Caudate nucleus (tissue), 63 donors: ENCODE measurements at places on chromosomes 16 and 17.
A peak's percentile ranks its signal among the peaks of the same experiment; 100 is the strongest.

DNA sequence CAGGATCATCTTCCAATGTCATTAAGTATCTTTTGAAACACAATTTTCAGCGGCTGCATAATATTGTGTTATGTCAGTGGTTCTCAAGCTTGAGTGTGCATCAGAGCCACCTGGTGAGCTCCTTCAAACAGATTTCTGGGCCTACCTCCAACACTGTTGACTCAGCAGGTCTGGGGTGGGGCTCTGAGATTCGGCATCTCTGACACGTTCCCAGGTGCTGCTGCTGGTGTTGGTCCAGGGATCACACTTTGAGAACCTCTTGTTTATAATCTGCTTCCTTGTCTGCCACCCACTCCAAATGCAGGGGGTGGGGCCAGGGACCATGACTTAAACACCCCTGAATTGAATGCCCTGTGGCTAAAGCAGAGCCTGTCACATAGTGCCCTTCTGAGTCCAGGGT, 73.8 kb upstream of the HNF1B start:
- no peak for DNase-seq

GRCh38 chr16:48318630-48319029, 66.6 kb downstream of the SIAH1 start:
- peak; percentile 37 for DNase-seq

DNA sequence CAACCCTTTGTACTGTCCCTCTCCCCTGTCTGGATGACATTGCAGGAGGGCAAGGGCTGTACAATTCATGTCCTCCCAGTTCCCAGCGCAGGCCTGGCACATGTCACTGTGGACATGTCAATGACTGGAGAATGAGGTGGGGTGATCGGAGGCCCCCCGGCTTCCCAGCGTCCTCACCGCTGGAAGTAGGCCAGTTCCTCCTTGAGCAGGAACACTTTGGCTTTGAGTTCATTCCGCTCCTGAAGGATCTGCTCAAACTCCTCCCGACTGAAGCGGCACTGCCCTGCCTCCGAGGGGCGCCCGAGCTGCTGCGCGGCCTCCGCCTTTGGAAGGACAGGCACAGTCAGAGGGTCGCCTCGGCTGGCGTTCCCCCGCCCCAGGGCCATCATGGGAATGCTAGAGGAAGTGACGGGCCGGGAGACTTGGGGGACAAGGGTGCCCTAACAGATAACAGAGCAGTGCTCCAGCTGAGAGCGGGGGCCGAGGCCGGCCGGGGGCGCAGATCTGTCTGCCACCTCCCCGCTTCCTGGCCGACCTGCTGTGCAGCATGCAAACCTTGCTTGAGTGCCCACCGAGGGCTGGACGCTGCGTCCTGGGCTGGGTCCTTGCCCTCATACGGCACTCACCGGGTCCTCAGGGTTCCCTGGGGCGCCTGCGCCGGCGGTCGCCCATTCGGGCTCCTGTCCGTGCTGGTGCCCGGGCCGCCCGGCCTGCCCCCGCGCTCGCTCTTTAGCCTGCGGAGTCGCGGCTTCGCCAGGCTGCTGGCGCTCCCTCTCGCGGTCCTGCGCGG, 1.3 kb downstream of the RILP start:
- DNase-seq: no peak

DNA sequence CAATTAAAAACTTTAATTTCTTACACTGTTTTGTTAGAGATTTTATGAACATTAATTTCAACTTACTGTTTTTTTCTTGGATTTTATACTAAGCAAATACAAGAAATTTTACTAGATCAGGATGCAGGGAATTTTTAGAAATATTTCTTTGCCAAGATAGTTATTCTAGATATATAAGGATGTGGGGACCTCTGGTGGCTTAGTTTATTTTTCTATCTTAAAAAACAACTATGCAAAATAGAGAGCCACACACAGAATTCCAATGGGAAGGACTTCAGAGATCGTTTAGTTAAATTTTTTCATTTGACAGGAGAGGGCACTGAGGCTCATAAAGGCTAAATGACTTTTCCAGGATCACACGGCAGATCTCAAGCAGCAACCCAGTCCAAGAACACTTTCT, 23.0 kb upstream of the CAPNS2 start:
- no peak for DNase-seq

DNA sequence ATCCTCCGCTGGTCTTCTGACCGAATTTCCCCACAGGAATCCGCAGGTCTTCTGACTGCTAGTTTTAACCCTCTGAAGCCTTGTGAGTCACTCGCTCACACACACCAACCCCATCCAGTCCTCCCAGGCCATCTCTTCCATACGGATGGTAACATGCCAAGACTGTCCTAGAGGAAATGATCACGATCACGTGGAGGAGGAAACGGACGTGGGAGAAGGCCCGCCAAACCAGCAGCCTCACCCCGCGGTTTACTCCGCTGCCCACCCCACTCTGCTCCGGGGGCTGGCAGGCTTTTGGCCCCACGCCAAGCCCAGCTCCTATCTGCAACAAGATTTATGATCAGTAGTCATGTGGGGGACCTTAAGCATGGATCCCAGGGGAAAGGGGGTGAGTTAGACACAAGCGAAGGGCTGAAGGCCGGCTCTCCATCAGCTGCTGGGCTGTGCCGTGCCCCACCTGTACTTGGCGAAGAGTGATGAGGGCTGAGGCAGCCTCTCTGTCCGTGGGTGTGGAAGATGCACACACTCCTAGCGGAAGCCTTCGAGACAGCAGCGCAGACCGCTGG, 1.5 kb upstream of the FAAP100 start:
- DNase-seq: no peak

DNA sequence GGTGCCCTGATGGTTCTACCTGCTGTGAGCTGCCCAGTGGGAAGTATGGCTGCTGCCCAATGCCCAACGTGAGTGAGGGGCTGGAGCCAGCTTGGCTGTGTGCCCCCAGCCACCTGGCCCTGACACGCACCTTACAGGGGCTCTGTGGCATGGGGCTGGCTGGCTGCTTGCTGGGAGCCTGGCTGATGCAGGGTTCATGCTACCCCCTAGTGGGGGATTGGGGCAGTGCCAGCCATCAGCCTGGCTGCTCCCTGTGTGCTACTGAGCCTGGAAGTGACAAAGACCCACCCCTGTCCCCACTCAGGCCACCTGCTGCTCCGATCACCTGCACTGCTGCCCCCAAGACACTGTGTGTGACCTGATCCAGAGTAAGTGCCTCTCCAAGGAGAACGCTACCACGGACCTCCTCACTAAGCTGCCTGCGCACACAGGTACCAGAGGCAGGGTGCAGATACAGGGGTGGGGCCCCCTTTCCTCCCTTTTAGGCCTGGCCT, 5.7 kb downstream of the GRN start:
- peak; percentile 36 for DNase-seq

- no peak for DNase-seq
Measured at GRCh38 chr17:72872396-72872795, 220.1 kb downstream of the SLC39A11 start.

- DNase-seq: peak; percentile 89
Measured at GRCh38 chr17:74245145-74245831, 28.7 kb upstream of the DNAI2 start.

DNA sequence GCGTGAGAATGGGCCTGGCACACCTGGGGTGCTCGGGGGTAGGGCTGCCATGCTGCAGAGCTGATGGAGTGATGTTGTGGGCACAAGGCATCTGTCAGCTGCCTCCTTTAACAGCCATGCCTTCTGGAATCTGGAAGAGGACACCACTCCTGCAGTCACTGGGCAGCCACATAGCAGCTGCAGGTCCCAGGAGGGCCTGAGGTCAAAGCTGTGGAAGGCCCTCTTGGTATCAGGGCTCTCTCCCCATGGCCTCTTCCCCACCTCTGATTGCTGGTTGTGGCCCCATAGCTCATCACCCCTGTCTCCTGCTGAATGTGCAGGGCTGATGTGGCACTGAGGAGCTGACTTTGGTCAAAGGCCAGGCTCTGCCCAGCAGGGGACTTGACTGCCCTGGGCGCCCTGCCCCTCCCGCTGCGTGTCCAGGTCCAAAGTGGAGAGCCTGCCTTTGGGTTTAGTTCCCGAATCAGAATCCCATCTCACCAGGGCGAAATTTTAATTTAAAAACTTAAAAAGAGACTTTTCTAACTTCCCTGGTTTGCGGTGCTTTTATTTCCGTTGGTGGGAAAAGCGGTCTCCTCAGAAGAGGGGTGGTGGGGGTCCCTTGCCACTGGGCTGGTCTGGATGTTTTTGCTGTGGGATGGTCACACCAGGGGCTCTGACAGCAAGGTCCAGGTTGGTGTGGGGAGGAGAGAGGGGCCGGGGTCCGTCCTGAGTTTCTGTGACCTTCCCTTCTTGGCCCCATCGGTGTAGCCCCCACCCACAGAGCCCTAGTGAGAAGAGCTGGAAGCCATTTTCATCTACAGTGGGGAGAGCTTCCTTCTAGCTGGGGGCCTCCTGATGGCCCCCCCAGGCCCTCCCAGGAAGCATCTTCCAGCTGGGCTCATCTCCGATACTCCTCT, 5.9 kb downstream of the UBALD2 start:
- no peak for DNase-seq

DNA sequence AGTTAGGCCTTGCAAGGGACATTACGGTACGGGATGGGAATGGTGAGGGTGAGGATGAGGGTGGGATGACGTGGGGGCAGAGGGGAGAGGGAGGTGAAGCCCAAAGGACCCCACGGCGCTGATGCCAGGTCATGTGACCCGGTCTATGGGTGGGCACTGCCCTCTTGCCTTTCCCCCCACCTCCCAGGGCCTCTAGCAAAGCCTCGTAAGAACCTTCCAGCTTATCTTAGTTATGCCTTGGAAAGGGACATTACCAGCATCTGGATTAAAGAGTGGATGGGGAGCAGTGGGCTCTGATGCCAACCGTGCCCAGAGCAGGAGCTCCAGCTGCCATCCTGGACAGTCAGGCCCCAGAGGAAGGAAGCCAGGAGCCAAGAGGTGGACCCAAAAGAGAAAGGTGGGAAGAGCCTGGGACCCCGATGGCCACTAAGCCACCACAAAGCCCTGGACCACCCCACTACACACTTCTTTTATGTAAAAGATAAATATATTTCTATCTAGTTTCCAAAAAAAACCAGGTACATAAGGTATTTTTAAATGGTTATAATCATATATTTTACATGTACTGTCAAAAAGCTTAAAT, 40.9 kb downstream of the TK2 start:
- DNase-seq: no peak

DNA sequence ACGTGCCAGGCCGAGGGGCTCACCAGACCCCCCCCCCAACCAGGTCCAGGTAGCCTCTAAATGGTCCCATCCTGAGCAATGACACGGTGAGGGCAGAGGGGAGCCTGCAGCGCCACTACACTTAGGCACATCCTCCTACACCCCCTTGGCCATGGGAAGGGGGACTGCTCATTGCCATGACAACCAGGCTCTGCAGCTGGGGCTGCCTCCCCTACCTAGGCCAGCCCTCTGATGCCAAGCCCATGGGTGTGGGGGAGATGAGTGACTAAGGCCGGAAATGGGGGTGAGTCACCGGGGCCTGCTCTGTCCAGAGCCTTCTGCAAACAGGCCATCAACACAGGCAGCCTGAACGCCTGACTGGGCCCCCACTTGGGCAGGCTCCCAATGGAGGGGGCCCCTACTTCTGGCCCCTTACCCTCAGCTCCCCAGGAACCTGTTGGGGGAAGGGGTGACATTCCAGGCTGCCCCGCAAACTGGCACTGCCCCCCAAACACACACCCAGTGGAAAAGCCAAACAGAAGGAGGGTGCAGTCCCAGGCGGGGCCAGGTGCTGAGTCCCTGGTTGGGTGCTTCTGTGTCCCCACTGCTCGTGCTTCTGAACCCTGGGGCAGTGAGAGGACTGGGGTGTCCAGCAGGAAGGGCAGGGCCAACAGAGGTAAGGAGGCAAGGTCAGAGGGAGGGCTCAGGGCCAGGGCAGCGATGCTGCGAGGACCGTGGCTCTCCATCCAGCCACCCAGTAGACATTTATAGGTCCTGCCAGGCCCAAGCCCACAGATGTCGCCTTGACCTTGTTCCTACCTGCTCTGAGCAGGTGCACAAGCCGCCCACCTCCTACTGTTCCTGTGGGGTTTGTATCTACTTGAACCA, 8.2 kb downstream of the PLCD3 start:
- no peak for DNase-seq

GRCh38 chr17:41970901-41971331, 4.3 kb downstream of the CNP start:
- DNase-seq: no peak

- DNase-seq: peak; percentile 52
Measured at GRCh38 chr17:59331929-59332748, 684 bp downstream of the YPEL2 start.

DNA sequence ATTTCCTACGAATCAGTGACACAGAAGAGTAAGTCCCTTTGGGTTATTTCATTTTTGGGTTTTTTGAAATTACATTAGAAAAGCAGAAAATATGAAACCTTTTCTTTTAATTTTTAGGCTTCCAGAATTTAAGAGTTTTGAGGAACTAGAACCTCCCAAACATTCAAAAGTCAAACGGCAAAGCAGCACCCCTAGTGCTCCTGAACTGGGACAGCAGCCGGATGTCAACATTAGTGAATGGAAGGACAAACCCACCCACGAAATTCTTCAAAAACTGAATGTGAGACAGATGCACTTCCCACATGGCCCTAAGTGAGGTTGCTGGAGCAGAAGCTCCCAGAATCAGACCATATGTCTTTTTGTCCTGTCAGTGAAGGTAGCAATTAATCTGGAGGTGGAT, 199.4 kb downstream of the PHKB start:
- no peak for DNase-seq

GRCh38 chr17:35476283-35476820, 27.8 kb upstream of the SLFN13 start:
- DNase-seq: no peak

DNA sequence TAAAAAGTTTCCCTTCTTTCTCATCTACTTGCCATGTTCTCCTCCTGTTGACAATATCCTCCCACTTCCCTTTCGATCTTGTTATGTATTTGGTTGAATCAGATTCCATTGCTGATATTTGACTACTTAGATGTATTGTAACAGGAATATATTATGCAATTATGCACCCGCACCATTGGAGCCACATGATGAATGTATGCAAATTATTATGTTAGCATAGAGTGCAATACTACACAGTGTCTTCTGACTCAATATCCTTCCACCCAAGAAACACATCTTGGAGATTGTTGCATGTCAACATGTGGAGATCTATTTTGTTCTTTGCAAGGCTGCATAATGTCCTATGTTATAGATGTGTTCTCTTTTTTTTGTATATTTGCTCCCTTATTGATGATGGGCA, 219.2 kb upstream of the RBFOX1 start:
- DNase-seq: no peak

DNA sequence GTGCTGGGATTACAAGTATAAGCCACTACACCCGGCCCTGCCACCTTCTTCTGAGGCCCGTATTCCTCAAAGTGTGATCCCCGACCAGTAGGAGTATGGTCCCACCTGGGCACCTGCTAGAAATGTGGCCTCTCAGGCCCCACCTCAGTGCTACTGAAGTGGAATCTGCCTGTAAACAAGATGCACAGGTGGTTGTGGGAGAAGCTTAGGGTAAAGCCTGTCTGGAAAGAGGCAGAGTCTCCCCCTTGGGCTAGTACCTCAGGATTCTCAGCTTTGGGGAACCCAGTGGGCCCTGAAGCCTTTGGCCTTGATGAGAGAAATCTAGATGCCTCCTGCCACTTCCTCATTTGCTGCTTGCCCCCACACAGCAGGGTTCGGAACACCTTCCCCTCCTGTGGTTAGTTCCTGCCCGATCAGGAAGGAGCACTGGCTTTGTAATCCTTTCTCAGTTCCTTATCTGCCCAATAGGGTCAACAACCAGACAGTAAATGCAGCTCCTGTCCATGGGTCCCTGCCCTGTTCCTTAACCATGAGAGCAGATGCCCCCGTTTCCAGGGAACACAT, 25.2 kb downstream of the TK2 start:
- DNase-seq: no peak
